Endothelial cell of umbilical vein (primary cell): ENCODE measurements at places on chromosomes 12 and 14.

DNA sequence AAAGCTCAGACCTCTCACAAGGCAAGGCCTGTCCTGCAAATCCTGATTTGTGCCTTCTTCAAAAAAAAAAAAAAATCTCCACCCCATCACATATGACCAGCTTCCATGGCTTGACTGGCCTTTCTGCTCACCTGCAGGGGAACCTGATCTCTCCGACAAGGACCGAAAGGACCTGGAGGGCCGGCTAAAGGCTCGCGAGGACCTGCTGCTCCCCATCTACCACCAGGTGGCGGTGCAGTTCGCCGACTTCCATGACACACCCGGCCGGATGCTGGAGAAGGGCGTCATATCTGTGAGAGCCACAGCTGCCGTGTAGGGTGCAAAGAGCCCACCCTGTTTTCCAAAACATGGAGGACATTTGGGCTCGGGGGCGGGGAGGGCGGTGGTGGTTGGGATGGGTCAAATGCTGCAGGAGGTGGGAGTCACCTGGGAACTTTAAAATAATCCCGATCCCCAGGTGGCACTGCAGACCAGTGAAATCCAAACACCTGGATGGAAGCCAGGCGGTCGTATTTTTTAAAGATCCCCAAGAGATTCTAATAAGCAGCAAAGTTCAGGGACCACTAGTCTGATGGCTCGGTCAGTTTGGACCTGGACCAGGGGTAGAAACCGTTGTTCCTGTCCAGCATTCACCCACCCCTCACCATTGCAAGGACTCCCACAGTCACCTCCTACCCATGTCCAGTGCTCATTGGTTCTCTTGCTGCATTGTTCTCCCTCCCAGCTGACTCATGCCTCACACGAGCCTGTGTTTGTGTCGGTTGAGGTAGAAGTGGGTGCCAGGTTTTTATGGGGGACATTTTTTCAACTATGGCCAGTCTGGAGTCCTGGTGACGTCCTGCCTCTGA lies 44.8 kb downstream of the FOXN4 start:
- peak; percentile 40 for DNase-seq

- peak; percentile 65 for DNase-seq
Observed at GRCh38 chr12:57124261-57124877, 3.9 kb upstream of the LRP1 start.

GRCh38 chr12:94435511-94435927 lies 24.1 kb downstream of the CEP83 start:
- no peak for DNase-seq

DNA sequence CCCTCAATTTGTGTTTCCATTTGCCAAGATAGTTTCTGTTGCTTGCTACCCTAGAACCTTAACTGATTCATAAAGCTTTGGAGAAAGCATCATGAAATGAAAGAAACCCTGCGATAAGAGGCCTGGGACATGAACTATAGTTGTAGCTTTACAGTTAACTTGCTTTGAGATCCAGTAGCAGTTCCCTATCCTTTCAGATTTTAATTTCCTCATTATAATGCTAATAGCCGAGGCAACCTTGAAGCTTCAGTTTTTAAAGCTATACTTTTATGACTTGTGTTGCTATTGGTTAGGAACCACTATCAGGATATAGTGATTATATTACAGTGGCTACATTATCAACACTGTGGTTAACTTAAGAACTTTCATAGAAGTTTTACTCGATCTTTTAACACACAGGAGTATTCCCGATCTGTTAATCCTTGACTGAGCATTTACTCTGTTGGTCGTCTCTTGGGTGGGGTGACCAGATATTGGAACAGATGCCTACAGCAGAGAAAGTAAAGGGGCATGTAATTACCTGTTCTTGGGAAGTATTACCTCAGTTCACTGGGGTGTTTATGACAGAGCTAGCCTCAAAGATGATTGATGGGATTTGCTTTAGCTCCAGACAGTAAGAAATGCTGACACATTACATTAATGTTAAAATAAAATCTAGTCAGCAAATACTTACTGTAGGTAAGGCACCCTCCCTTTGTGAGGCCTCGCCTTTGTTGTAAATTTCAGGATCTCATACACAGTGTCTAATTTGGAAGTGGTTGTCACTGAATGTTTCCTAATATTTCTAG lies 86.2 kb upstream of the CSRP2 start:
- no peak for DNase-seq

DNA sequence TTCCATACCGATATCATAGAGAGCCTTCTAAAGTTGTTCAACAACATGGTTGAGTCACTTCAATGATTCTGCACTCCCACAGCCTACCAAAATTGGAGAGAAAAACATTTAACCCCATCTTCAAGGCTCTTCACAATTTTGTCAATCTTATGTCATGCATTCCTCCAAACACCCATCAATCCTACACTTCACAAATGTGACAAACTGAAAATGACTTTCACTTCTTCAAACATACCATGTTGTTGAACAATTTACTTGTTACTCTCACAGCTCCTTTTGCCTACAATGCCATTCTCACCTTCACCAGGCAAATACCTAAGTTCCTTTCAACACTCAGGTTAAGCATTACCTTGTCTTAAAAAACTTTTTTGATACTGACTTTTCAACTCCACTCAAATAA lies 88.0 kb downstream of the OSBPL8 start:
- DNase-seq: no peak

GRCh38 chr12:49206389-49206788 lies 17.5 kb upstream of the TUBA1A start:
- DNase-seq: no peak

GRCh38 chr12:11347810-11348209 lies 37.6 kb upstream of the PRB4 start:
- DNase-seq: no peak

GRCh38 chr14:88129306-88130056 lies 124.5 kb downstream of the GPR65 start:
- peak; percentile 11 for DNase-seq

GRCh38 chr12:119667577-119668323 lies at the start of gene PRKAB1:
PRKAB1 (plus strand) TSS chr12:119668133; CDS start chr12:119668245, 112 bp downstream.
- DNase-seq: peak; percentile 93

GRCh38 chr12:20410734-20411133 lies 42.4 kb downstream of the PDE3A start:
- no peak for DNase-seq

- no peak for DNase-seq
Observed at GRCh38 chr12:101761781-101762180, 22.5 kb upstream of the SYCP3 start.

- peak; percentile 85 for DNase-seq
Observed at GRCh38 chr12:132506328-132507160, 16.6 kb downstream of the FBRSL1 start.

DNA sequence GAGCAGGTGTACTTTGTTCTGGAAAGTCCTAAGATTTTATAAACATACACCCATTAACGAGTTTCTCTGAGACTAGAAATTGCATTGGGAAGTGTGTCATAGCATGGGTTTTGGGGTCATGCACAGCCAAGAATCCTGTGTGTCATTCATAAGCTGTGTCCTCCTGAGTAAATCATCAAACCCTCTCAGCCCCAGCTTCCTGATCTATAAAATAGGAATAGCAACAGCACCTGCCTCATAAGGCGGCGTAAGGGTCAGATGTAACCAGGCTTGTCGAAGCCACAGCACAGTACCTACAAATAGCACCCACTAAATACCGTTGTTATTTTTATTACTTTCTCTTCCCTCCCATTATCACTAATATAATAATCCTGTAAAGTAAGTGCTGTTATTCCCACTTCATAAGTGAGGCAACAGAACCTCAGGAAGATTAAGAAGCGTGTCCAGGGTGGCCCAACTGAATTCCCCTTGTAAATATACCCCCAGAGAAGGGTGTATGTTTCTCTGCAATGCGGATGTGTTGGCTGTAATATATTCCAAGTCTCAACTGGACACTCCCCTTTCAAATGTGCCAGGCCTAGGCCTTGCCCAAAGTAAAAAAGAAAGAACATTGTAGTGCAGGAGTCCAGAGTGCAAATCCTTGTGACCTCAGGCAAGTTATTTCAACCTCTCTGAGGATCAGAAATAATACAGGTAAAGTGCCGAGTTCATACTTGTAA lies 188.3 kb upstream of the BCL2L14 start:
- peak; percentile 45 for DNase-seq

DNA sequence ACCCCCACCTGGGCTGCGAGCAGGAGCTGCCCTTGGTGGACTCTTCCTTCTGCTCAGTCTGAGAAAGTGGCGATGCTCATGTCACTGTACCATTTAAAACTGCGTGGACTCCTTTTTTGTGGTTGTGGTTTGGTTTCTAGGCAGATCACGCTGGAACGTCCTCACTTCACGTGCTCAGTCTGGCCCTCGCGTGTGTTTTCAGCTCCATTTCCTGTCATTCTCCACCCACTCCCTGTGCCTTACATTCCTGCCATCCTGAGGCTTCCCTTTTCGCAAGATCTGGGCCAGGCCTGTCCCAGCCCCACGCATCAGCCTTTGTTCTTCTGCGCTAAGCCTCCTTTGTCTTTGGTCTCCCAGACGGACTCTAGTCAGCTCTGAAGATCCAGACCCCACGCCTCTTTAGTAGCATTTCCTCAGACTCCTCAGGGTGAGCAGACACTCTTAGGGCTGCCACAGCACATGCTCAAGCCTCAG lies 105.4 kb downstream of the FBXL14 start:
- no peak for DNase-seq

GRCh38 chr12:79200176-79200575 lies 335.6 kb downstream of the SYT1 start:
- no peak for DNase-seq

DNA sequence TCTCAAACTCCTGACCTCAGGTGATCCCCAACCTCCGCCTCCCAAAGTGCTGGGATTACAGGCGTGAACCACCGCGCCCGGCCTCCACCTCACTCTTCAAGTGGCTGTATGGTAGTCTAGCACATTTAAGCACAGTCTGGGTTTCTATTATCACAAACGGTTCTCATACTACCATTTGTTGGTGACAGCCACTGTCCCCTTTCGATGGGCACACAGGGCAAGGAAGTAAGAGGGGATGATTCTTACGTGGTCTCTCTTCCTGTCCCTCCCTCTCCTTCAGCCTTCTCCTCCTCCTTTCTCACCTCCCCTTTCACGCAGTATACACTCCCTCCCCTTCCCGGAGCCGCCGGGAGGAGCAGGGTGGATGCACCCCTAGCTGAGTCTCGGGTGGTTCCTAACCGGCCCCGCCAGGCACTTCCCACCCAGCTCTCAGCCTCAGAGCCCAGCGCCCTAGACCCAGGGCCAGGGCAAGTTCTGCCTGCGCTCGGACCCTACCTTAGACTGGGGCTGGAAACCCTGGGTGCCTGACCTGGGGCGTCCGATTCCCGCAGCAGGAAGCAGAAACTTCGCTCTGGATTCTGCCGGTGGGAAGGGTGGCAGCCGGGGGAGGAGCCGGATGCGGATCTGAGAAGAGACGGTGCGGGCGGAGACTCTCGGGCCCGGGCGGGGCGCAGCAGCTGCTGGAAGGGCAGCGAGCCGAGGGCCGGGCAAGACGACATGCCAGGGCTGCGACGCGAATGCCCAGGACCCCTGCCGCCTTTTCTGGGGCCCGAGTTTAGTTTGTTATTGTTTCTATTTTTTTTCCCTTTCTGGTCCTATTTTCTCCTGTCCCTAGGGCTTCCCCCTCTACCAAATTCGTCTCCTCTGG lies at the start of gene TEP1:
TSS of gene TEP1 (minus strand) at position 626 of the 868 bp plus-strand sequence. CDS start 5,062 bp downstream, outside the sequence.
- peak; percentile 80 for DNase-seq

DNA sequence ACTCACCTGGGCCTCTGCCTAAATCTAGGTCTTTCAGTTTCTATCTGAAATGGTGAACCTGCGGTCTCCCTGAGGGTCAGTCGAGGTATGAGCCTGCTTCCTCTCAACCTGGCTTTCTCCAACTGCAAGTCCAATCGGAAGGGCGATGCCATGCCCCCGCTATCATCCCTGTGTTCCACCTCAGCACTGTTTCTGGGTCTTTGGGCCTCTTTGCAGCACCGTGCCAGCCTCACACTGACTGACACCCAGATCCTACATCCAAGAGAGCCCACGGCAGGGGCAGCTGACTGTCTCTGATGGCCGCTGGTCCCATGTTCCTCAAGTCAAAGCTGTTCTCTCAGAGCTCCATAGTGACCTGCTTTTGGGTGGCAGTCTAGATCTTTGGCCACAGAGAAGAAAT lies 120.7 kb downstream of the PAPOLA start:
- no peak for DNase-seq

DNA sequence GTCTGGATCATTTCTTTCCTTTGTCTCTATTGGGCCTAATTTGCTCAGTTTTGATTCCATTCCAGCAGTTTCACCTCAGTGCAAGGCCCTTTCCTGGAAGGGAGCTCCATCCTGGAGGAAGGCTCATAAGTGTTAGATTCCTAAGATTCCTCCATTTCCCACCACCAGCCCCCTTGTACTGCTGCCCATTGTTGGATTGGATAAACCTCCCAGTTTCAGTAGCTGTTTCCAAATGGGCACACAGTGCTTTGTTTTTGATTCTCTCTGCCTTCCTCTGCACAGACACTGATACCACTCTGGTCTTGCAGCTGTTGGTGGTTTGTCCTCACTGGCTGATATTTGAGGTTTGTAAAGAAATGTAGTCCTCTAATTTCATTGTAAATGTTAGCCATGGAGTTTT lies 158.9 kb downstream of the SLC15A5 start:
- DNase-seq: no peak

DNA sequence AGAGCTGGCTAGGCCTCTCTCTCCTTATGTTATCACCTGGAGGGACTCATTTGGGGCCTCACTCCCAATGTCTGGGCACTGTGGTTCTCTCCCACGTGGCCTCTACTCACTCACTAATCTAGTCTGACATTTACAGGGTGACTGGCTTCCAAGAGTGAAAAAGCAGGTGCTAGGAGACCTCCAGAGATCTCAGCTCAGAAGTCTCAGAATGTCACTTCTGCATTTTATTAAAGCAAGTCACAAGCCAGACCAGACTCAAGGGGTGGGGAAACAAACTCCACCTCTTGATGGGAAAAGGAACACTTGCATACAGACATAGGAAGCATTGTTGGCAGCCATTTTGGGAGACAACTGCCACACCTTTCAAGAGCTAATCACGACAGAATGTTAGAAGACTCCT lies 175.9 kb downstream of the MON2 start:
- DNase-seq: no peak

DNA sequence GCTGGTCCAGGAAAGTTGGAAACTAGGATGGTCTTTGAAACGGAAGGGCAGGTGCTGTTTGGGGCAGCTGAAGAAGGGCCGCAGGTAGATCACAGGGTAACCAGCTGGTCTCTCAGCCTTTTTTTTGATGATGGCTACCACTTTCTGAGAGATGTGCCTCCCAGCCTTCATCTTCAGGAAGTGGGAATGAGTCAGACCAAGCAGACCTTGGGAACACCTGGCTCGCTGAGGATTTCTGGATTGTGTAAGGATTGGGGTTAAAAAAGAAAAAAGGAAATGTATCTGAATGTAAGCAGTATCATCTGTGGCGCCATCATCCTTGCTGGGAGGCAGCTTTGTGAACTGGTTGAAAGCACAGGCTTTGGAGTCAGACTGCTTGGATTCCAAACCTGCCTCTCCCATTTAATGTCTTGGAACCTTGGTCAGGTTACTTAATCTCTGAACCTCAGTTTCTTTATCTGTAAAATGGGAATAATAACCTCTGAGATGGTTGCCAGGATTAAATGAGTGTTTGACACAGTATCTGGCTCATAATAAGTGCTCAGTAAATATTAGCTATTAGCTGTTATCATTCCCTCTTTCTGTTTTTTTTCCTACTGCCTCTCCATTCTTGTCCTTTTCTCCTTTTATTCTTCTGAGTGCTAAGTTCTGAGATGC lies 1.7 kb downstream of the PRPF40B start:
- no peak for DNase-seq
